ENCODE measurements at places on chromosomes 1 and 21. TPM values are rescaled to one million over a fixed set of nuclear protein-coding genes. Genes with fewer than 3 reads are reported as not detected.

Gene PGLYRP4
- not detected for polyA plus RNA-seq

Gene SYT6
- not detected for polyA plus RNA-seq

Gene SH2D5
- polyA plus RNA-seq: 0.11 TPM

Gene SPAG17
- polyA plus RNA-seq: 0.02 TPM

Gene OLFML2B
- polyA plus RNA-seq: 2.7 TPM

Gene MAP3K21
- polyA plus RNA-seq: 0.25 TPM

Gene NBPF12
- 3.2 TPM for polyA plus RNA-seq

Gene ITGB3BP
- polyA plus RNA-seq: 7.6 TPM

Gene KRTAP10-6
- not detected for polyA plus RNA-seq

Gene BATF3
- polyA plus RNA-seq: 0.75 TPM

Gene HPDL
- 0.38 TPM for polyA plus RNA-seq

Gene OVAAL
- polyA plus RNA-seq: 1.7 TPM

Gene DNM3
- polyA plus RNA-seq: 1.5 TPM

Gene TRABD2B
- 6.7 TPM for polyA plus RNA-seq

Measured in right cardiac atrium (tissue), 5 donors.